ENCODE measurements at places on chromosomes 2 and 18.

- DNase-seq: no peak
These were observed 4.1 kb downstream of the ASB3 start for GRCh38 chr2:53782676-53783075.

DNA sequence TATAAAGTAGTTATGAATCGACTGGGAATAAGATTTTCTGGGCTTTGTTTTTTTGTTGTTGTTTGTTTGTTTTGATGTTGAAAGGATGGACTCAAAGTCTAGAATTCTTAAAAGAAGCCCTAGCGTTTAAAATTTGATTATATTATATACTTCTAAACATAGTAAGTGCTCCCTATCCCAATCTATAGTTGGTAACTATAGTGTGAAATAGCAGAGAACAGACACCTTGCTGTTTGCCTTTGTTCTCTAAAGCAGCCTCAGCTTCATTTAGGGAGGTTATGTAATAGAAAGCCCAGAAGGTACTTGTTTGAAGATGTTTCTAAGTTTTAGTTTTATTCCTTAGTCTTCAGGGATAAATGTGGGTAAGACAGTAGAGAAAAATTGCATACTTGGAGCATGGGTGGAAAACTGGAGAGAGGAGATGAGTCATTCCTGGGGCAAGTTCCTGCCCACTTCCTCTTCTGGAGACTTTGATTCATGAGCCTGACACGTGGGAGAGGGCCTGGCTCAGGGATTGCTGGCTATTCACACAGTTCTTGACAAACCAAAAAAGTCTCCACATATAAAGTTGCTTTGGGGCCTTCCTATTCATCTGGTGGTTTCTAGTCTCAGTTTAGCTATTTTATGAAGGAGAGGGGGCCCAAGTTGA, 131.9 kb downstream of the MYO1B start:
- DNase-seq: peak; percentile 69

- DNase-seq: no peak
These were observed 970.6 kb upstream of the ACVR2A start for GRCh38 chr2:146874260-146874658.

DNA sequence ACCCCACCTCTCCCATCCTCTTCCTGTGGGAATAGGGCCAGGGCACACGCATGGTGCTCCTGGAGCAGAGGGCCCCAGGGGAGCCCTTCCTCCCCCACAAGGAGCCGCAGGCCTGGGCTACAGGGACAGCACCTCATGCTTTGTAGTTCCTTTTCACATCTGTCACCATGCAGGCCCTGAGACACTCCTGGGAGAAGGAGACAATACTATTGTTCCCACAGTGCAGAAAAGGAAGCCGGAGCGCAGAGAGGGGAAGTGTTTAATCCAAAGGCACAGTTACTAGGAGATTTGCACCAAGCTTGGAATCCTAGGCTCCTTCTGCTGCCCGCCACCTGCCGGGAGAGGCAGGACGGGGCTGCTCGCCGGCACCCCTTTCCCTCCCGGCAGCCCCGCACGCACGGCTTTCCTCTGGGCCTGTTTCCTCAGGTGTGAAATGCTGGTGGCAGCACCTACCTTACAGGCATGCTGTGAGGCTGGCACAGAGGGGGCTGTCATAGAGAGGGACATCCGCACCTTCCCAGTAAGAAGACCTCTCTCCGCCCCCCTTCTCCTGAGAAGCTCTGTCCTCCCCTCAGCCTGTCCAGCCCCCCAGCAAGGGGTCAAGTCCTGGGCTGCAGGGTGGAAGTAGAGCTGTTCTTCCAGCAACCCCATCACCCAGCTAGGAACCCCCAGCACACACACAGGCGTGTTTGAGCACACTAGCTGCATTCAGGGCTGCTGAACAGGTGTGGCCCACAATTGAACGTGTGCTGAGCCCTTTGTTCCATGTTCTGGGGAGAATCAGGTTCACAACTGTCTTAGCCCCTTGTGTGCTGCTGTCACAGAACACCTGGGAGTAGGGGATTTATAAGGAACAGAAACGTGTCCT, 62.6 kb downstream of the SMAD7 start:
- DNase-seq: no peak

GRCh38 chr2:240925568-240926515, 19.7 kb downstream of the CROCC2 start:
- no peak for DNase-seq

DNA sequence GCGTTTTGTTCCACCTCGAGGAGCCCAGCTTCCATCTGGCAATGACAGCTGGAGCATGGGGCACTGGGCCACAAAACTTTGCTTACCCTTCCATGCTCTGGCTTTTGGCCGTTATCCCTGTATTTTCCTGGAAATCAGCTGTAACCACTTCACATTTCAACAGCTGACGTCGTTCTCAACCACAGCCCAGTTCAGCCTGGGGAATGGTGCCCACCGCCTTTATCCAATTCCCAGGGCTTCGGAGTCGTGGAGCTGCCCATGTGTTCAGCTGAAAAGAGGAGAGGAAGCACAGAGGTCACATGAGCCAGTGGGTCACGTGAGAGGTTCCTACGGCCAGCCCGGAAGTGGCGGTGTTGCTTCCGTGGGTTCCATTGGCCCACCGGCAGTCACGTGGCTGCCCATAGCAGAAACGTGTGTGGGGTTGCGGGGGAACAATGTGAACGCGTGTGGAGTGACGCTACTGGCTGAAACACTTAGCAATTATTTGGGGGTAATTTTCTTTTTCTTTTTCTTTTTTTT, 16.7 kb upstream of the EDAR start:
- DNase-seq: no peak
